ENCODE measurements at places on chromosomes 12 and 14.

- peak; percentile 48 for DNase-seq
Observed at GRCh38 chr12:43285159-43285598, 266.8 kb downstream of the ADAMTS20 start.

DNA sequence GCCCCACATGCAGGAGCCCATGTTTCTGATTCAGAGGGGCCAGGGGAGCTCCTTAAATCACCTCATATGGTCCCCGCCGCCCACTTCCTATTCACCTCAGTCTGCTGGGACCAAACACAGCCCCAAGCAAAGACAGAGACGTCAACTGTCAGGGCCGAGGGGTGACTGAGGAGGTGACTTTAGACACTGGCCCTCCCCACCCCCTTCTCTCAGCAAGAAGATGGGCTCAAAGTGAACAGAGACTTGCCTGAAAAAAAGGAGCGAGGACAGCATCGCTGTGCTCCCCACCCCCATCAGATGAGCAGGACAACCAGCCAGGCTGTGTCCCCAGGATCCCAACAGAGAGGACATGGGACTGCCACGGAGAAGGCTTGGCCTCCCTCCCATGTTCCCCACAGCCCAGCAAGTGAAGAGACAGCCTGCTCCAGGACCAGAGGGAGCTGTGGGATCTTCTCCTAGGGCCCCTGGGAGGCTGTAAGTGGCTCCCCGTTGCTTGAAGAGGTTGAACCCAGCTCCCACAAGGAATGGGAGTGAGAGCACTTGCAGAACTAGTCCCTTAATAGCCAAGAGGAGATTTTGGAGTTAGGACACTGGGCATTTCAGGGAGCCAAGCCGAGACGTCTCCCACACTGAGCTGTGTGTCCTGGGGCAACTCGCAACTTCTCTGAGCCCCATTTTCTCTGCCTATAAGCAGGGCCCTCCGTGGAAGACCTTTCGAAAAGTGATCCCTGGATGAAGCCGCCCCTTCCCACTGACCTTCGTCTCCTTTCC lies 1.3 kb upstream of the KRT79 start:
- DNase-seq = no peak

DNA sequence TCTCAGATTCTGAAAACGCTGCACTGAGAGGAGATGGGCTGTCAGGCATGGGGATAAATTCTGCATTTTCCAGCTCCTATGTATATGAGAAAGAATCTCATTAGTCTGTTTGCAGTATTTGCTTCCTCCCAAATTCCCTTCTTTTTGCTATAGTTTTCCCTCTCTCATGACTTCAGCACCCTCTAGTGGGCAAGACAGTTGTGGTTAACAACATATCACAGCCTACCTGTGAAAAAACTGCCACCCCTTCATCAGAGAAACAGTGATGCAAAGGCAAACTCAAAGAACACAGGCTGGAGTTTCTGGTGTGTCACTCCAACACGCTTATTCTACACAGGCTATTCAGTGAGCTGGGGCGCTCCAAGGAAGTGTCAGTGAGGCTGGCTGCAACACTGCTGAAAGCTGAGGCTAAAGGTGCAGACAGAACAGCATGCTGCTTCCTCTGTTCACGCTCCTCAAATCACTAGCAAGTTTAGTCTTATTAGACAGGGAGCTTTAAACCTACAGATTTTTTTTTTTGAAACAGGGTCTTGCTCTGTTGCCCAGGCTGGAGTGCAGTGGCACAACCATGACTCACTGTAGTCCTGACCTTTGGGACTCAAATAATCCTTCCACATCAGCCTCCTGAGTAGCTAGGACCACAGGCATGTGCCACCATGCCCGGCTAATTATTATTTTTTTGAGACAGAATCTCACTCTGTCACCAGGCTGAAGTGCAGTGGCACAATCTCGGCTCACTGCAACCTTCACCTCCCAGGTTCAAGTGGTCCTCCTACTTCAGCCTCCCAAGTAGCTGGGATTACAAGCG lies 19.3 kb downstream of the ZC2HC1C start:
- DNase-seq = no peak

- no peak for DNase-seq
Observed at GRCh38 chr12:108821407-108822397, 35.7 kb downstream of the SSH1 start.

- DNase-seq = no peak
Observed at GRCh38 chr14:22986508-22987054, 4.2 kb upstream of the AJUBA start.

DNA sequence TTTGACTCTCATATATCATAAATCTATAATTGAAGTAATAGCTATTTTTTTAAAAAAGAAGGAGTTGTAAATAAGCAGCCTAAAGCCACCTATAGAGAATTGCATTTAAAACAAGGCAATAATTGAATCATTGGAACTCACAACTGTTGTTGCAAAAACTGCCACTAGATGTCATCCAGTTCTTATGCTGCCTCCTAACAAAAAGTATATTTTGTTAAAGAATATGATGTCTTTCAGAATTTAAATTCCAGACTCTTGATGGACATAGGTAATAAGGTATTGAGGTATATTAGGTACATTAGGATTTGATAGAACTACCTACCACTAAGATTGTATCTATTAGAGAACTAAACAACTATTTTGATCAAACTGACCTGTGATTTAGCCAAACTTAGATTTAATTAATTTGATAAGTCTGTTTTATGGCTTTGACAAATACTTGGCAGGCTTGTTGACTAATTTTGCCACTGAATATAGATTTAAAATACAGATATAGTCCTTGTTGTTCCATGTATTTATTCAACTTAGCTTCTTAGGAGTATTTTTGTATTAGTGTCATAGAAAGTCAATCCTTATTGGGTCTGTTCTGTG lies 401.4 kb downstream of the RPL10L start:
- DNase-seq = no peak

- peak; percentile 81 for DNase-seq
Observed at GRCh38 chr12:67111182-67111581, 158.0 kb upstream of the CAND1 start.

DNA sequence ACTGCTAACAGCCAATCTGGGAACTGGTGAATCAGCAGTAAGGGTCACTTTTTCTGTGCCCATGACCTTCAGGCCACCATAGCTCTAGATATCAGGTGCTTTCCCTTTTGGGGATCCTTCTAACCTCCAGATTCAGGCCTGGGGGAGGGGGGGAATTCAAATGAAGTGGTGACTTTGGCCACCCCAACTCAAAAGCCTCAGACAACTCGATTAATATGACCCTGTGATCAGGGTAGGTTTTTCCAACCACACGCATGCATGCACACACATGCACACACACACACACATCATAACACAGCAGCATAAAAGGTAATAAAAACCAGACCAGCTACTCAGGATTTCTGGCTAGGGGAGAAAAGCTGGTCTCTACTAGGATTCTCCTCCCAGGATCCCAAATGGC lies 5.3 kb downstream of the TBX3 start:
- no peak for DNase-seq

DNA sequence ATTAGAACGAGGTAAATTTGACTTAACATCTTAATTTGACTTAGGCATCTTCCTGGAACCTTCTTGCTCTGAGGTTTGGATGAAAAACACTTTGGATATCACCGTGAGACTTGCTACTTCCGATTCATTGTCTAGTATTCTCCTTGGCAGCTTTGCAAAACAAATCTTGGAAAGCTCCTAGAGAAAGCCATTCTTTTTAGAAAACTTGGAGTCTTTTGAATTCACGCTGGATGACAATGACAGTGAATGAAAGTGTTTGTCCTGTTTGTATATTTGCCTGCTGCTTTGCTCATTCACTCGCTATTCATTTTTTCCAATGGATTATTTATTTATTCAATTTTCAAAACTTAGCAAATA lies 222.1 kb upstream of the HMGA2 start:
- no peak for DNase-seq

GRCh38 chr12:779745-780734 lies 27.7 kb downstream of the WNK1 start:
- DNase-seq = no peak

GRCh38 chr12:11706509-11707379 lies 57.3 kb downstream of the ETV6 start:
- DNase-seq = no peak

DNA sequence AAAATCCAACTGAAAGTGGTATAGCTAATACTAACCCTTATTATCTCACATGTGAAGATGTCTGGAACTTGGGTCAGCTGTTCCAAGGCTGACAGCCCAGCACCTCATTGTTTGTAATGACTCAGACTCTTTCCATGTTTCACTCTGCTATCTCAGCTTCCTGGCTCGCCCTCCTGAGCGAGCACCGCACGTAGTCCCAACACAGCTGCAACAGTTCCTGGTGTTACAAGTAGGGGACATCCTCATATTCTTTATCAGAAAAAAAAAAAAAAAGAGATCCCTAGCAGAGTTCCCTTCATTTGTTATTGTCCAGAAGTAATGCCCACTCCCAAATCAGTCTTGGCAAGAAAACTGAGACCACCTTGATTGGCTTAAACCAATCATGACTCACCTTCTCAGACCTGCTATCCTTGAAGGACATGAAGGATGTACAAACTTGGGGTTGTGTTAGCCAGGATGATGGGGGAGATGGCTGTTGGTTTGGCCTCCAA lies 92.5 kb downstream of the ADCK1 start:
- no peak for DNase-seq

GRCh38 chr14:92325835-92326234 lies 2.9 kb downstream of the SLC24A4 start:
- DNase-seq = no peak

- no peak for DNase-seq
Observed at GRCh38 chr12:11623382-11623781, 26.1 kb upstream of the ETV6 start.

DNA sequence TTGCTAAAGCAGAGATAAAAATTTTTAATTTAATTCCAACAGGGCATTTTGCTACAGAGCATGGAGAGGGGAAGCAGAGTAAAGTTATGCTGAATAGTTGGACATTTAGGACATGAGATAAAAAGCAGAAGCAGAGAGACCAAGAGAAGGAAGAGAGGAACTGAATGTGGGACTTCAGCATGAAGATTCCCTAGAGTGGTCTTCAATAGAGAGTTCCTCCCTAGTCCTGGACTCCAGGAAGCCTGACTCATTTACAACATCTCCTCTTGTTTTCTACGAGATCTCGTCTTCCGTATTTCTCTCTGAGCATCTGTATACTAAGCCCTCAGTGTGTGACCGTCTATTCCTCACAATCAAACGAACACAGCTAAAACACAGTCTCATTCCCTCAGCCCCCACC lies 35.2 kb upstream of the IFT81 start:
- DNase-seq = no peak

- DNase-seq = no peak
Observed at GRCh38 chr12:105335856-105336255, 5.4 kb downstream of the C12orf75 start.

DNA sequence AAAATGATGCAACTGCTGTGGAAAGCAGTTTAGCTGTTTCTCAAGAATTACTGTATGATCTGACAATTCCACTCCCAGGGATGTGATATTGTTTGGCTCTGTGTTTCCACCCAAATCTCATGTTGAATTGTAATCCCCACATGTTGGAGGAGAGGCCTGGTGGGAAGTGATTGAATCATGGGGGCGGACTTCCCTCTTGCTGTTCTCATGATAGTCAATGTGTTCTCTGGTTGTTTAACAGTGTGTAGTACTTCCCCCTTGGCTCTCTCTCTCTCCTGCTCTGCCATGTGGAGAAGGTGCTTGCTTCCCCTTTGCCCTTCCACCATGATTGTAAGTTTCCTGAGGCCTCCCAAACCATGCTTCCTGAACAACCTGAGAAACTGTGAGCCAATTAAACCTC lies 93.4 kb upstream of the CPM start:
- no peak for DNase-seq

DNA sequence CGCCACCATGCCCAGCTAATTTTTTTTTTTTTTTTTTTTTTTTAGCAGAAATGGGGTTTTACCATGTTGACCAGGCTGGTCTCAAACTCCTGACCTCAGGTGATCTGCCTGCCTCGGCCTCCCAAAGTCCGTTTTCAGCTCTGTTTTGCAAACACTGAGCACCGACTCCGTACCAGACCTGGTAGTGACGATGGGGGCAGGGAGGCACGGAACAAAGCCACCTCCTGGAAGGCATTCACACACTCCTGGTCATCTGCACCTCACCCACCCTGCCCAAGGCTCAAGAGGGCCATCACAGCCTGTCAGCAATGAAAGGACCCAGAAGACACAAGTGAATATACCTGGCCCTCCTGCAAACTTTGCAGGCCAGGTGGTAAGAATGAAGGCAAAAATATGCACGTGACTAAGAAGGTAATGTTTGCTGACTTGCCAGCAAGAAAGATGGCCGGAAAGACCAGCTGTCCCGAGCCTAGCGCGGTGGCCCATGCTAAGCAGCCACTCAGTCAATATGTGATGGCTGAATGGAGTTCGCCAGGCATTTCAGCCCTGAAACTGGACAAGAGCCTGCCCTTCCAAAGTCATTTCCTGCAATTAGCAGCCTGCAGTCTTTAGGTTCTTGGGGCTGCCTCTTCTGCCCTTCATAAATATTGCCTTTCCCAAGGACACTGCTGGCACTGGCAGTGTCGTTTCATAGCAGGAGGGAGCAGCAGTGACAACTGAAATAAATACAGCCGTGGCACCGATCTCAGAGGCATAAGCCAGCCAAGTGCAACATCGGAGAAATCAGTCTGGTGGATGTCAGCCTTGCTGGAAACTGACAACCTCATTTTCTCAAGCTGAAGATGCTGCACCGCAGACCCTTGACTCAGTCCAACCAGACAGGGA lies 17.6 kb downstream of the MMAB start:
- DNase-seq = no peak

DNA sequence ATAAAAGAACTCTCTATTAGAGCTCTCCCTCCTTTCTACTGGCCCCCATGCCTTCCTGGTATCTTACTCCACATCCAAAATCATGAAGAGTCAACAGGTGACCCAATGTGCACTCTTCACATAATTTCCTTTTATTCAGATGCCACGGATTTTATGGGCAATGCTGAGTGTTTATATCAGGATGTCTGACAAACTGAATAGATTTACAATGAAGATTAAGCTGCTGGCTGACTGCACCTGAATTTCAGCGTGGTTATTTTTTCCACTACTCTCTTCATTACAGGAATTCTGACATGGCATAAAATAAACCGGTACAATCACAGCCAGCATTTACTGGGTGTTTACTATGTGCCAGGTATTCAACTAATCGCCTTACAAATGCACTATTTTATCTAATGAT lies 29.4 kb upstream of the CERS5 start:
- no peak for DNase-seq

DNA sequence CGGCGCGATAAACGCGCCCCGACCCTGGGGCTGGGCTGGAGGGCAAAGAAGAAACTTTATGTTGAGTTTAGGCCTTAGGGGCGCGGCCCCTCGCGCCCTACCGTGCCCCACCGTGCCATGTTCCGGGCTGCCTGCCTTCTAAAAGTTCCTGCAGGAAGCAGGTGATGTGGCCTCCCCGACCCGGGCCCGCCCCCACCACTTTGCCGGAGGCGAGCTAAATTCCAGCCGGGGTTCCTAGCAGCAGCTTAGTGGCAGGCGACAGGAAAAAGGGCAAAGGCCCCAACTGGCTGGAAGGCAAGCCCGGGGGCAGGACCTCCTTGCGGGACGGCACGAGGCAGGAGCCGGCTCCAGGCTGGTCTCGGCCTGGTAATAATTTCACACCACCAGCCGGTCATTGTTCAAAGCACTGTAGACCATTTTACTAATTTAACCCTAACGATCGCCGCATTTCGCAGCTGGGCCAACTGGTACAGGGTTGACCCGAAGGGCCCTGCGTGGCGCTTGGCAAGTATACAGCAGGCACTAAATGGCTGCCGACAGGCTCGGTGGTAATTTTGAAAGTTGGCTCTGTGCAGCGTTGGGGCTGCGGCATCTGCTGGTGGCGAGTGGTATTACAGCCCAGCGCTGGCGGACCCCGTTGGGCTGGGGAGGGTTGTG lies 895 bp upstream of the CCDC88C start:
- no peak for DNase-seq
